ENCODE measurements at places on chromosomes 6 and 20.
A peak's percentile ranks its signal among the peaks of the same experiment; 100 is the strongest.

DNA sequence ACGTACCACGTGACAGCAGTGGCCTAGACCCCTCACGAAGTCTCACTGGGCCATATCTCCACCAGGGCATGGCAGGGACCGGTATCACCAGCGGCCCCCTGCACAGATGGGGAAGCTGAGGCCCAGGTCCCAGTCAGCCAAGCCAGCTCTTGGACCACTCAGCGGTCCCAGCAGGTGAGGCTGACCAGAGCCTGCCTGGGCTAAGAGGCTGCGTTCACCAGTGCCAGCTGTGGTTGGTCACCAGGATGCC lies 2.6 kb upstream of the MRGBP start:
- DNase-seq: no peak

GRCh38 chr6:11392778-11393507 lies 144.6 kb upstream of the TMEM170B start:
- DNase-seq: no peak

DNA sequence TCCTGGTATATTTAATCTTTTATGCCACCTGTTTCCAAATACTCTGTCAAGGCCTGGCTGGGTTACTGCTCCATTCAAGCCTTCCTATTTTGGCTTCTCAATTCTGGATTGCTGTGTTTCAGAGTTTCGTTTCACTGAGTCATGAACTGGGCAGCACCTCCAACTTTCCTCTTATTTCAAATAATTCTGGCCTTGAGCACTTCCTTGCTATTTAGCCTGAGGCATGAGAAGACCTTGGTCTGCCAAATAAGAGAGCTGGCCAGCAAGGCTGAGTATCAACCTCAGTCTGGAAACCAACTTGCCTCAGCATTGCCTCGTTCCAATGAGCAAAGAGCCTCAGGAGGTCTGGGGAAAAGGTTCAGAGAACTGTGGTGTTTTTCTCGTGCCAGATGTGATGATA lies 66.6 kb downstream of the TNFAIP3 start:
- peak; percentile 93 for DNase-seq

DNA sequence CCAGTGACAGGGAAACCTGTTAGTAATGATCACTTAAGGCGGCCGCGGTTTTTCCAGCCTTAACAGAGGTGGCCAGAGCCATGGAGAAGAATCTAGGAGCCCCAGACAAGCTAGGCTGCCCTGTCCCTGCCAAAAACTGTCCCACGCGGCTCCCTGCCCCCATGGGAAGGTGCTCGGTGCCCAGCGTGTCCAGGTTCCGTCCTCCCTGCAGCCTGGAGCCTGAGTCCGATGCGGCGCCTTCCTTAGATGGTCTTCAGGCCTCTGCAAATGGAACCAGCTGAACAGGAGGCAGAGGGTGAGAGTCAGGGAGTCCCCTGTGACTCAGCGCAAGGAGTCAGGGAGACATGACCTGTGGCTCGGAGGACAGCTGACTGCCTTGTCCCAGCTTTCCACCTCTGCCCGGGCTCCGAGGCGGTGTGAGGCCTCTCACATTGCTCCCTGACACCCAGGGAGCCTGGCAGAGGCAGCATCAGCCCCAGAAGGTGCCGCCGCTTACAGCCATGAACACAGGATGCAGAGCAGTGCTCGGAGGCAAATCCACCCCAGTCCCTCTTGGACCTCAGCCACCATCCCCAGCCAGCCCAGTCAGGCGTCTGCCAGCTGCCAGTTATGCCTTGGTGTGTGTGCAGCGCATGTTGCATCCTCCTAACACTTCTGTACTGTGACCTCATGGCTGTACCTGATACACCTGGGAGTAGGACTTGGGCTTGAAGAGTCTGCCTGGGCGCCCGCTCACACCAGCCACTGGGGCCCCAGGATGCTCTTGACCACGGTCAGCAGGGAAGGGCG lies 377.7 kb downstream of the CDH4 start:
- no peak for DNase-seq

DNA sequence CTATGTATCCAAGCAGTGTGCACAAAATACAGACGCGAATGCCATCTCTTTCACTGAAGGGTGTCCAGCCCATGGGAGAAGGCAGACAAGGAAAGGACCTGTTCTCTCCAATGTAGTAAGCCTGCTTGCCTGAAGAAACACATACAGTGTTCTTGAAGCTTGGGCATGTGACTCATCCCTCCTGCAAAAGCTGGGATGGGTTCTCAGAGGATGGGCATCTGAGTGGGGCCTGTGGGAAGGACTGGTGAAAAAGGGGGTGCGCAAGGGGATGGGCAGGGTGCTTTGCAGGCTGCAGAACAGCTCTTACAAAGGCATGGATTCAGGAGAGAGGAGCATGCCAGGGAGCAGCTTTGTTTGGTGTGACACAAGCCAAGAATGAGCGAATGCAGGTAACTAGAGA lies 128.1 kb downstream of the FYN start:
- DNase-seq: peak; percentile 53

- DNase-seq: peak; percentile 21
Observed at GRCh38 chr6:101195588-101195987, 197.9 kb upstream of the GRIK2 start.

- no peak for DNase-seq
Observed at GRCh38 chr6:109263873-109264700, 118.2 kb downstream of the CD164 start.

DNA sequence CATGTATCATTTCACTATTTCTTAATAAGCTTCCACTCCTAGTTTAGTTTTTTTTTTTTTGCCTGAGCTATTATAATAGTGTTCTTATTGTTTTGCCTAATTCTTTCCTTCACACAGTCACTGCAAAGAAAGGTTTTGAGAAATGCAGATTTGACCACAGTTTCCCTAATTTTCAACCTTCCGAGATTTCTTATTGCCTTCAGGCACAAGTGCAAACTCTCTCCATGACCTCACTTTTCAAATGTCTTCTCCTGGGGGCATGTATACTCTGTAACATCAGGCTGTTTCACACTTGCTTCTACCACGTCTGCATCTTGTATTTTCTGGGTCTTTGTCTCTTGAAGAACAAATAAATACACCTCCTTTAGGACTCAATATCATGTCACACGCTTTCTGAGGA lies 339.0 kb upstream of the CITED2 start:
- DNase-seq: no peak

GRCh38 chr6:150320442-150320841 lies 48.4 kb upstream of the IYD start:
- peak; percentile 21 for DNase-seq

GRCh38 chr20:62685781-62686555 lies 22.7 kb upstream of the NTSR1 start:
- no peak for DNase-seq

DNA sequence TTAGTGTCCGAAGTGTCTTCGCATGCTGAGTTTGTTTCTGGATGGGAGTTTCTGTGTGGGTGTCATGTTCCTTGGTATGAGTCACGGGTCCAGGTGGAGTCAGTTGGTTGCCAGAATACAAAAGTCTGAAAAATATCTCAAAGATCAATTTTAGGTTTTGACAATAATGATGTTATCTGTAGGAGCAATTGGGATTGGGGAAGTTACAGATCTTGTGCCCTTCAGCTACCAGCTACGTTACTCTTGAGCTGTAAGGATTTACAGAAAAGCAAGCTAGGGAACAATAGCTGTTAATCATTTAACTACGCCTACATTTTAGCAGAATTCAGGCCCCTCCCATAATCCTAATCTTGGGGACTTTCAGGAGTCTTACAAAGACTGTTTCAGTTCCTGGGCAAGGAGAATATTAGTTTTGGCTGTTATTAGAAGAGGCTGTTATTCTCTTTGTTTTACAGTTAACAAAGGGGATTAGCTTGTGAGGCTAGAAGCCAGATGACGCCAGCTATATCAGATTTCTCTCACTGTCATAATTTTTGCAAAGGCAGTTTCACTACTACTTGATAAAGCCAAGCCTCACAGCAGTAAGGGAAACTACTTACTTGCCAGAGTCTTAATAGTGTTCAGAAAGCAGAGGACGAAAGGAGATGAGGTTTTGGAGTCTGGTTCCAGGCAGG lies 15.4 kb upstream of the SLC22A16 start:
- DNase-seq: peak; percentile 77

GRCh38 chr6:166258854-166259276 lies 49.3 kb downstream of the PRR18 start:
- no peak for DNase-seq

DNA sequence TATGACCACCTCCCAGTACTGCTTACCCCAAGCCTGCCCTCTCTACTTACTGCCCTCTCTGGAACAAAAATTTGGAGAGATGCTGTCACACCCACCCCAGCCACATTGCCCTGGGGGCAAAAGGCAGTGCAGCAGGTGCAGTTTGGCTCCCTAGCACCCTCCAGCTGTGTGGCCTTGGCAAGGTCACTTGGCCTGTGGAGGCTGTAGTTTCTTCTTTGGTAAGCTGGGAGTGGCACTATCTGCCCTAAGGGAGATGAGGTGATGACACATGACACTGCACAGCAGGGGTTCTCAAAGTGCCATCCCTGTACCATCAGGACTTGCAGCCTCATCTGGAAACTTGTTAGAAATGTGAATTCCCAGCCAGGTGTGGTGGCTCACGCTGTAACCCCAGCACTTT lies 44.8 kb downstream of the TAF8 start:
- DNase-seq: no peak

DNA sequence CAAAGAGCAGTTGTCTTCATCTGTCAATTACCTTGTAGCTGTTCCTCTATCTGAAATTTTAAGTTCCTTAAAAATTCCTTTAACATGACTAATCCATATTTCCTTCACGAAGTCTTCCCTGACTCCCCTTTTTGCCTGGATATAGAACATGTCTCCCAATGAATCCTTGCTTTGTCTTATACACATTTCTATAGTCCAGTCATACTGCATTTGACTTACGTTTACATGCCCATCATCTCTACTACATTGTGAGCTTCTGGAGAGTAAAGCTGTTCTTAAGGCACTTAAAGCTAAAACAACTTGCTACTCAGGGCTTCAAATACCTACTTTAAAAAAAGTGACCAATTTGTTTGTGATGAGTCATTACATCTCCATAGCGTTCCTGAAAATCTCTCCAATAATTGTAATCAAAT lies 4.9 kb downstream of the REV3L start:
- DNase-seq: peak; percentile 38

DNA sequence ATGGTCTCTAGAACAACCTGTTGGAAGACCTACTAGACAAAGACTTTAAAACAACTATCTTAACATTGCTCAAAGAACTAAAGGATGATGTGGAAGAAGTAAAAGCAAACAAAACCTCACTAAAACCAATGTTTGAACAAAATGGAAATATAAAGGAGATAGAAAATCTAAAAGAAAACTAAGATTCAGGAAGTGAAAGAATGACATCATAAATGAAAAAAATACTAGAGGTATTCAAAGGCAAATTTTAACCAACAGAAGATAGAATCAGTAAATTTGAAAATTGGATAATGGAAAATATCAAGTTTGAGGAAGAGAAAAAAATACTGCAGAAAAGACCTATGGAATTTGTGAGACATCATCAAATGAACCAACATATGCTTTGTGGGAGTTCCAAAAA lies 914.1 kb upstream of the GJE1 start:
- no peak for DNase-seq

- DNase-seq: peak; percentile 89
Observed at GRCh38 chr6:149895048-149895590, 2.8 kb downstream of the RAET1E start.

DNA sequence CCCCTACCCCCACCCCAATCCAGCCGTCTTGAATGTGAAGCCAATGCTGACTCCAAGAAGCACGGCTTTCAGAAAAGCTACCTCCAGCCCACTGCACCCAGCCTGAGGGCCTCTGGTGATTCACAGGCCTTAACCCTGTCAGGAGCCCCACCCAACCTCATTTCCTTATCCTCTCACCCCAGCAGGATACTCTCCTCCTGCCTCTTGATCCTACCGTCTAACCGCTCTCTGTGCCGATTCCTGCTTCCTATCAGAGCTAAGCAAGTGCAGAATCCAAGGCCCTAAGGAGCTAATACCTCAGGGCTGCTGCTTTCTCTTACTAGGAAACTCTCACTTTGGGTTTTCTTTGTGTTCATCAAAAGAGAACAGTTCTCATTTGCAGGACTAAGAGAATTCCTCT lies 47.2 kb downstream of the TRERF1 start:
- DNase-seq: peak; percentile 80

GRCh38 chr6:29793036-29793356 lies 34.6 kb upstream of the HLA-G start:
- DNase-seq: no peak

- no peak for DNase-seq
Observed at GRCh38 chr20:61350500-61351250, 98.6 kb downstream of the CDH4 start.

DNA sequence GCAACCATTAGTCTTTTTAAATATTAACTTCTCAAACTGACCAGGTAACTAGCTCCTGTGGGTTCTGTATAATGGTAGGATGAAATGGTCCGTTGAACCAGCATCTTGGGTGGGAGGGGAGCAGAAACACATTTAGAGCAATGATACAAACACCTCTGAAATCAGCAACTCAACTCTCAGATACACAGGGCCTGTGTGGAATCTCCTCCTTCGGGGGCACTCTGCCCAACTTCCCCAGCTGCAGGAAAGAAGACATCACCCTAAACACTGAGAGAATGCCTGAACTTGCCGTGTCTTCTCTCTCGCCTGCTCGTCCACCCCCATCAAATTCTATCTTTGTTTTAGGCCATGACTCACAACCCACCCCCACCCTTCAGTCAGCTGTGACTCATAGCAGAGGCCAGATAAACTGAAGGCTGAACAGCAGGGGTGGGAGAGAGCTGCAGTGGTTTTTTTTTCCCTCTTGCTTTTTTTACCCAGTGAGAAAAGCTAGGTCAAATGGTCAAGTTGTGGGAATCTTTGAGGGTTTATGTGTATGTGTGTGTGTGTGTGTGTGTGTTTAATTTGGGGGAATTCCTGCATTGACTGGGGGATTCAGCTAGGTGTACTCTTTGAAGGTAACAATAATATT lies 593.4 kb upstream of the JAG1 start:
- peak; percentile 95 for DNase-seq

GRCh38 chr6:145532361-145532760 lies 203.0 kb downstream of the EPM2A start:
- DNase-seq: no peak

DNA sequence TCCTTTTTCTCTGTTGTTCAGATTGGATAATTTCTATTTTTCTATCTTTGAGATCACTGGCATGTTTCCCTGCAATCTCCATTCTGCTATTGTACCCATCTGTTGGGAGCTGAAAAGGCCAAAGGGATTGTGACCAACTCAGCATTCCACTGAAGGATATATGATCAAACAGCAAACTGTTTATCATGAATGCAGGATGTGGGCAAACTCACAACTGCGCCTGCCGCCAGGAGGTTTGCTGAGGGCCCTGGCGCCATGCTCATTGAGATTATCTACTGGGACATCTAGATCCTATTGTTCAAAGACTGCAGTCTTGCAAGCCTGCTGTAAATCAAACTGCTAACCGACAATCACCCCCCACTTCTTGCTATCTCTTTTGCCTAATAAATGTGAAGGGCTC lies 3.8 kb upstream of the FKBP1A start:
- DNase-seq: no peak

DNA sequence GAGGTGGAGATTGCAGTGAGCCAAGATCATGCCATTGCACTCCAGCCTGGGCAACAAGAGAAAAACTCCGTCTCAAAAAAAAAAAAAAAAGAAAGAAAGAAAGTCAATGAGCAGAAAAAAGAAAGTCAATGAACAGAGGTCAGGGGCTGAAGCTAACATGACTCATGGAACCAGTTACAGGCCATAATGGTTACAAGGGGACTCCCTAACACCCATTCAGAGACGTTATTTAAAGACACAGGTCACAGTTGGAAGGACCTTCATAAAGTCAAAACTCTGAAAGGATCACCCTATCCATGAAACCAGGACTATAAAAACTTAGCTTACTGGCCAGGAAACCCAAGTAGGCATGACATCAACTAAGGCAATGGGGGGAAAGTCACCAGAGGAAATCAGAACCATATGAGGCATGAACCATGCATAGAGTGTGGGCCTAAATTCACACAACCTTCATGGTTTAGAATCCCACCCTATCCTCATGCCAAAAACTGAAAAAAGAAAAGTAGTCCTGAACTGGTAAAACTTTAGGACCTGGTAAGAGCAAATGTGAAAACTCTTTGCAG lies 18.2 kb downstream of the FBXL4 start:
- DNase-seq: peak; percentile 47

All from fibroblast of mammary gland (primary cell).